ENCODE measurements at places on chromosomes 11 and 22. TPM values are rescaled to one million over a fixed set of nuclear protein-coding genes. Genes with fewer than 3 reads are reported as not detected.

The FADD gene
- 34.4 TPM for total RNA-seq

The MIOX gene
- total RNA-seq, result not detected

The CRYBA4 gene
- total RNA-seq, result not detected

The UPK2 gene
- 0.80 TPM for total RNA-seq

DNA sequence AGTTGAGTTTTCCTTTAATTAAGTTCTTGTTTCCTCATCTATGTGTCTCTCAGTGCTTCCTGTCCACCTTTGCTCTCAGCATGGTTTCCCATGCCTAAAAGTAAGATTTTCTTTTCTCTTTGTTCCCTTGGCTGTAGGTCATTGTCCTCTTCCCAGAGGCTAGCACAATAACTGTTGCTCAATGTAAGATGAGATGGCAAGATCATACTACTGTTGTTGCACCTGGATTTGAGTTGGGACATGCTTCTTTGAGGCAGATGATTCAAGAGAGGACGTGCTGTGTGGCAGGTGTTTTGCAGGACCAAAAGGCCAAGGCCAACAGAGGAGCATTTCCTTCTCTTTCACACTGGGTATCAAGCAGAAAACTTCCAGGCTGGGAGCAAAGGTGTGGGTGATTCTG lies 11.3 kb upstream of the NELL1 start:
- DNase-seq, result no peak

GRCh38 chr11:121113611-121114010 lies 12.6 kb downstream of the TECTA start:
- no peak for DNase-seq

- no peak for DNase-seq
Measured at GRCh38 chr11:134045799-134046635, 22.9 kb upstream of the JAM3 start.

DNA sequence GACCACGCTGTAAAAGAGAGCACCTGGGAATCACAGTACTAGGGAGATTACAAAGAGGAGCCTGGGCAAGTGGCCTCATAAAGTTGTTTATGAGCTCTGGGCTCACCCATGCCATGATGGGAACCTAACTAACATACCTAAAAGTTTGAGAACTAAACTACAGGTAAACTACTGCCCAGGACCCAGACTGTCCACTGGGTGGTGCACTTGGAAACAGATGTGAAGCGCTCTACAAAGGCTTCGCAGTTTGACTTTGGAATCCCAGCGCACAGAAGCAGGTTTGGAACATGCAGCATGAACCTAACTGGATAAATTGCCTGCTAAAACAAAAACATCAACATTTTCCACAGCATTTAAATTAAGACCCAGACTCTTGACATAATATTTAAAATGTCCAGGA lies 418.6 kb downstream of the FAM181B start:
- DNase-seq, result no peak

DNA sequence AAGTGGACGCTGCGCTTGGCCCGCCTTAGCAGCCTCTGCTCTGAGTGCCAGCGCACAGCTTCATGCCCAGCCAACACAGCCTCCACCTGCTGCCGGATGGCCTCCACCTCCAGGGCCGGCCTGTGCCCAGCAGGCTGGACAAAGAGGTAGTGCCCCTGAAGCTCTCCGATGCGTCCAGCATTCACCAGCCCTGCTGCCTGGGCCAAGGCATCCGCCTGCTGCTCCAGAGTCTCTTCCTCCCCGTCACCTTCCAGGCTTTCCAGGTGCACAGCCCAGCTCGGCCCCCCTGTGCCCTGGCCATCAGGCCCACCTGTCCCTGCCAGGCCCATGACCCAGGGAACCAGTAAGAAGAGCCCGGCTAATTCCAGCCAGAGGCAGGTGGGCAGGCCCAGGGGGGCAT lies 2.5 kb downstream of the PCSK7 start:
- no peak for DNase-seq

- no peak for DNase-seq
Measured at GRCh38 chr11:9273376-9274336, 8.5 kb upstream of the DENND5A start.

DNA sequence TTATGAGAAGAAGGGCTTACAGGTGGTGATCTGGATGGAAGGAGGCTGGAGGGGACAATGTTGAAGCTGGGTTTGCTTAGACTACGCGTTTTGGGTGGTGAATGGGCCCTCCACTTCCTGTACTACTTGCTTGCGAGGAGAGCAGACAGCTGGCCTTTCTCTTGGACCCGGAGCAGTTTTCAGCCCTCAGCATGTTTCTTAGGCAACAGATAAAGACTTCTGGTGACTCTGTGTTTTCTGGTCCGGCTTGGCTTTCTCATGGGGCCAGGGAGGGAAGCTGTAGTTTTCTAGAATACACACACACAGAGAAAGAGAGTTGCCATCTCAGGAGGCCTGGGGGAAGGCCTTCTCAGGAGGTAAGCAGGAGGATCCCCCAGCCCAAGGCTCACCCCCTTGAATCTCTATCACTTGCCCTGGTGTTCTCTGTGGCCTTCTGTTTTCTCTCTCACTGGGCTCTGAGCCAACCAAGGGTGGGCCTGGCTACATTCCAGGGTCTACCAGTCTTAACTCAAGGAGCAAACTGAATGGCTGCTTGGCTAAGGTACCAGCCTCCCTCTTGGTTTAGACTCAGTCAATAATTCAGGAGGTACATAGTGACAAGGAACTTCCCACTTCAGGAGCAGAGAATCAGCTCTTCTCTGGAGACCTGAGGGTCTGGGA lies 2.4 kb downstream of the CCS start:
- DNase-seq, result no peak

DNA sequence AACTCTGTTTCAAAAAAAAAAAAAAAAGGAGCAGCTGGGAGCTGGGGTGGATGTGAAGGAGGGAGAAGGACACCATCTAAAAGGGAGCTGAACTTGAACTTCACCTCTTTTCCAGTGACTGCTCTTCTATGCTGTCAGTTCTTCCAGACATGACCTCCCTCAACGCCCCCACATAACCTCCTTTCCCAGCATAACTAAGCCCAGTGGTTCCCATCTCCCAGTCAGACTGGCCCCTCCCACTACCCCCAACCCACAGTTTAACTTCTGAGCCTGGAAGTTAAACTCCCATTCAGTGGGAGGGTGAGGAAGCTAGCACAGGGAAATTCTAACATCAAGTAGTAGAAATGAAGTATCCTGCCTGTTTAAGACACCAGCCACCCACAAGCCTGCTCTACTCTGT lies 1.8 kb downstream of the ARHGAP1 start:
- no peak for DNase-seq

DNA sequence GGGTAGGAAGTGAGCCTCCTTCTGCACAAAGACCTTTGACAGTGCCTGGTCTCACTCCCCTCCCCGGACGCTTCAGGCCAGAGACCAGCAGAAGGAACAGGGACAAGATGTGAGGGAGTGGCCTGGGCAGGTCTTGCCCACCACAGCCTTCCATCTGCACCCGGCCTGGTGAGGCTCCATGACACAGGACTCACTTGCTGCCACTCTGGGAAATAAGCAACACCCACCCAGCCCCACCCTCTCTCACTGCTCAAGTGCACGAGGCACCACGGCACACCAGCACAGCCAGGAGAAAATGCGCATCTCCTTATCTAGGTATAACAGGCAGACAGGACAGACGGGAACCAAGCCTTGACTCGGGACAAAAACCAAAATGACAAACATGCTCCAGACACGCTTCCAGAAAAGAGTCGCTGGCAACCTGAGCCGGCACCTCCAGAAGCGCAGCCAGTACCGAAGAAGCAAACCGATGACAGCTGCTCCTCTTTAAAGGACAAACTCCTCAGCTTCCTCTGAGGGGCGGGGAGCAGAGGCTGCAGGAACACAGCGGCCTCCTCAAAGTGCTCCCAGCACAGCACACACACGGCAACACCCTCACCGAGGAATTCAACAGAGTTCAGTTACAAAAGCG lies 41.7 kb downstream of the BRD1 start:
- DNase-seq, result no peak

DNA sequence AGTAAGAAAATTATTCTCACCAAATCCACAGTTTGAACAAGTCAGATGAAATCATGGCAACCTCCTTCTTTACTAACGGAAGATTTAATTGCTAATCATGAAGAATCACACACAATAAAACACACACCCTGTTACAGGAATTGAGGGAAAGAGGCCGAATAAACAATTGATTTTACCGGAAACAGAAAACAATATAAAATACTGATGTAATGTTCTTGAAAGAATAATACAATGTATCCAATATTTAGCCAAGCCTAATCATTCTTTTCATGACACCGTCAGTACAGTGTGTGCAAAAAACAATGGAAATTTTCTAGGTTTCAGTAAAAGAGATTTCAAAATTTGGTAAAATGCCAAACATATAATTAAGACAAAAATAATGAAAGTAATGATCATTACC lies 23.4 kb downstream of the ASRGL1 start:
- DNase-seq, result no peak

DNA sequence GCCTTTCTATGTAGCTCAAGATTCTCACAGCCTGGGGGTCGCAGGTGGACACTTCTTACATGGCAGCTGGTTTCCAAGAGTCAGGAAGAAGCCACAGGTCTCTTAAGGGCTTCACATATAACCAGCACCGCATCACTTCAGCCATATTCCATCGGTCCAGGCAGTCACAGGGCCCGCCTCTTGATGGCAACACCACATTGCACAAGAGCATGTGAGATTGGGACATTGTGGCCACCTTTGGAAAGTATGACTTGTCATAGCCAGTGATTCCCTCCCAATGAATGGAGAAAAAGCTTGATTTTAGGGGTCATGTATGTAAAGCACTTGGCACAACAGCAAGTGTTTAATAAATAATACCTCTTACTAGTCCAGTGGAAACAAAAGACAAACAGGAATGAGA lies 98.3 kb downstream of the NCAM1 start:
- DNase-seq, result no peak

DNA sequence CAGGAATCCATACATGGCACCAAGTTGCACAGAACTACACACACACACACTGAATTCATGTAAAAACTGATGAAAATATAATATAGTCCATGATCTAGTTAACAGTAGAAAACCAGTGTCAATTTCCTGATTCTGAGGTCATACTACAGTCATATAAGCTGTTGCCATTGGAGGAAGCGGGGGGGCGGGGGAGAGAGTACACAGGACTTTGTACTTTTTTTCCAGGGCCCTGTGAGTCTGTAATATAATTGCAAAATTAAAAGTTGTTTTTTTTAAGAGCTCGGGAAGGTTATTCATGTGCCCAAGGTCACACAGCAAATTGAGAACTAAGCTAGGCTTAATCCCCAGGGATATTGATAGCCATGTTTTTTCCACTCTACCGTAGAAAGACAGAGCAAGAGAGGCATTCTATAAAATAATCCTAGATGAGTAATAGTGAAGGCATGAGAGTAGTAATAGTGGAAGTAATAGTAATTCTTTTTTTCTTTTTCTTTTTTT lies 312.3 kb downstream of the MN1 start:
- DNase-seq, result no peak

GRCh38 chr11:10857709-10858438 lies at the start of gene ZBED5:
ZBED5 (minus strand) TSS chr11:10858053; CDS start chr11:10854945, 3,108 bp downstream.
- DNase-seq, result peak; percentile 94

GRCh38 chr11:70525466-70525865 lies 127.1 kb downstream of the CTTN start:
- no peak for DNase-seq

DNA sequence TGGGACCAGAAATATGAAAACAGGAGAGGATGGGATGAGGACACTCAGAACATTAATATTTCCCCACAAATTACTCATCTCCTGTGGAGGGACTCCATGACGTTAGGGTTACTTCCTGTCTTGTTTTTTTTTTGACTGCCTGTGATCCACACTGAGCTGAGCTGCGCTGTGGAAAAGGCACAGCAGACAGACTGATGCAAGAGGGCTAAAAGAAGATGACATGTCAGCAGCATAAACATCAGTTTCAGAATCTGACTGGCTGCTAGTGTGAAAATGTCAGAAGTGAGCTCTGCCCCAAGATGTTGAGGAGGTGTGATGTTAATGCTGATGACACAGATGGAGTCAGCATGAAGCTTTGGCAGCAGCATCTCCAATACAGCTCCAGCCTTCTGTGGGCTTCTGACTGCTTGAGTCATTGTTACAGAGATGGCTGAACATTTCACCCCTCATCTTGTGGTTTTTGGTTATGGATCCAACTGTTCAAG lies 286.8 kb downstream of the BLID start:
- DNase-seq, result no peak

DNA sequence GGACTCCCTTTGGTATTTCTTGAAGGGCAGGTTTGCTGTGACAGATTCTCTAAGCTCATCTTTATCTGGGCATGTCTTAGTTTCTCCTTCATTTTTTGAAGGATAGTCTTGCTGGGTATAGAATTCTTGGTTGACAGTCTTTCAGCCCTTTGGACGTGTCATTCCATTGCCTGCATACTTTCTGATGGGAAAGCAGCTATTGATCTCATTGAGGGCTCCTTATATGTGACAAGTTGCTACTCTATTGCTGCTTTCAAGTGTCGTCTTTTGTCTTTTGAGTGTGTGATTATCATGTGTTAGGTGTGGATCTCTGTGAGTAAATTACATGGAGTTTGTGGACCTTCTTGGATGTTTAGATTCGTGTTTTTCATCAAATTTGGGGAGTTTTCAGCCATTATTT lies 21.9 kb downstream of the IGHMBP2 start:
- DNase-seq, result no peak

- no peak for DNase-seq
Measured at GRCh38 chr22:38824585-38824984, 19.2 kb downstream of the NPTXR start.

- DNase-seq, result no peak
Measured at GRCh38 chr11:30432178-30432577, 109.3 kb downstream of the ARL14EP start.

GRCh38 chr11:64306876-64307622 lies 1.7 kb downstream of the ESRRA start:
- DNase-seq, result no peak
